DMS153 (cell line): ENCODE measurements at places on chromosomes 6 and 20.

GRCh38 chr6:5529015-5529414 lies 267.7 kb downstream of the FARS2 start:
- DNase-seq, result no peak

DNA sequence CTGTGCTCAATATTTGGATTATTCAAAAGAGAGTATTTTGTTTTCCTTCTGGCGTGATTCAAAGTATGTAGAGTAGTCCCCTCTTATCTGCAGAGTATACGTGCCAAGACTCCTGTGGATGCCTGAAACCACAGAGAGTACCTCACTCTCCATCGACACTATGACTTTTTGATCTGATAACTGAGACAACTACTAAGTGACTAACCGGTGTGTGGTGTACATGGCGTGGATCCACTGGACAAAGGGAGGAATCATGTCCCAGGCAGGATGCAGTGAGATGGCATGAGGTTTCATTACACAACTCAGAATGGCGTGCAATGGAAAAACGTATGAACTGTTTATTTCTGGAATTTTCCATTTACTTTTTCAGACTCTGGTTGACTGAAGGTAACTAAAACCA lies 112.2 kb upstream of the PDE7B start:
- no peak for DNase-seq

DNA sequence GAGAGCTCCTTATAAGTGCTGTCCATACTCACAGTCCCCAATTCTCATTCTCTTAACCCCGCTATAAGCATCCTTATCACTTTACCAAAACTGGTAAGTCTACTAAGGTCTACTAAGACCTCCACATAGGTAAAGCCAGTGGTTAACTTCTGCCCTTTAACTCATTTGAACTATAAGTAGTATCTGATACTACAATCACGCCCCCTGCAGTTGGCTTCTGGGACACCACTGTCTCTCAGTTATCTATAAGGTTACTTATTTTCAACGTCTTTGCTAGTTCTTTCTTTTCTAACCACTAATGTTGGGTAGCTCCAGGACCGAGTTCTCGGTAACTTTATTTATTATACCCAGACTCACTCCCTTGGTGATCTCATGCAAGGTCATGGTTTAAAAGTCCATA lies 142.6 kb downstream of the ARHGAP18 start:
- DNase-seq, result no peak

DNA sequence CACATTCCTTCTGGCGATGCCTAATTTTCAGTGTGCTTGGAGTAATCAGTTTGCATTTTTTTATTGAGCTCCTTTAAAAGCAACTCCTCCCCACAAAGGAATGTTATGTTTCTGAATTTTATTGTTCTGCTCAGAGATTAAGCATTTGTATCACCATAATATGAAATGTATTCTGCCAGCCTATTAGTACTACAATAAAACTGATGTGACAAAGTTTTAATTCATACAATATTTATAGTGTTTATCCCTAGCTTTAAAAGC lies 236.9 kb upstream of the ASCC3 start:
- DNase-seq, result no peak

- DNase-seq, result no peak
These were observed 81.2 kb downstream of the PREP start for GRCh38 chr6:105321728-105322127.

- peak; percentile 25 for DNase-seq
These were observed 149.1 kb downstream of the MTHFD1L start for GRCh38 chr6:151014404-151015100.

DNA sequence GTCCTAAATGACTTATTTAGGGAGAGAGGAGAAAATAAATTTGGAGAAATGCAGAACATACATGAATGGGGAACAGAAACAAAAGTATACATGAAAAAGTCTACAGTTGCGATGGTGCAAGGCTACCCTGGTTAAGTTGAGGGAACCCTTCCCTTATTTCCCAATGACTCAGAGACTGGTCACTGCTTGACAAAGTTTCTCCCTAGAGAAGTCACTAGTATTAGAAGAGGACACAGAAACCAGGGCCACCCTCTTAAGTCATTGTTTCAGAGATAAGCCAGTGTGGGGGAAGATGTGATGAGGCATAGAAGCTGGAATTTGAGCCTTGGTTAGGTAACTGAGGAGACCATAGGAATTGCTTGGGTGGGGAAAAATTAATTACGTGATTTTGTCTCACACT lies 24.4 kb upstream of the EDN1 start:
- no peak for DNase-seq

DNA sequence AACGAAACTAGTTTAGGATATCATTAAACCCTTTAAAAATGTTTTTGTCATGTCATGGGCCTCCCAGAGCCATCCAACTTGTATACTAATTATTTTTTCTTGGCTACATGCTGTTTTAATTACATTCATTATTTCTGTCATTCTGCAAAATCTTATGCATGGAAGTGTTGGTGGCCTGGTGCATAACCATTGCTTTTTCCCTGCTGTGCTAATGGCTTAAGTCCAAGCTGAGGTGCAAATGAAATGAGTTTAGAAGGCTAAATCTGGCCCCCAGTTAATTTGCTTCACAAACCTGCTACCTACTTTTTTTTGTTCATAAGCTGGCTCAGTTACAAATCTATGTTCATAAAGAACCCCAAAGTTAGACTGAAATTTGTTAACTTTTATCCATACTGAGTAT lies 1249.9 kb downstream of the EPHA7 start:
- DNase-seq, result no peak

DNA sequence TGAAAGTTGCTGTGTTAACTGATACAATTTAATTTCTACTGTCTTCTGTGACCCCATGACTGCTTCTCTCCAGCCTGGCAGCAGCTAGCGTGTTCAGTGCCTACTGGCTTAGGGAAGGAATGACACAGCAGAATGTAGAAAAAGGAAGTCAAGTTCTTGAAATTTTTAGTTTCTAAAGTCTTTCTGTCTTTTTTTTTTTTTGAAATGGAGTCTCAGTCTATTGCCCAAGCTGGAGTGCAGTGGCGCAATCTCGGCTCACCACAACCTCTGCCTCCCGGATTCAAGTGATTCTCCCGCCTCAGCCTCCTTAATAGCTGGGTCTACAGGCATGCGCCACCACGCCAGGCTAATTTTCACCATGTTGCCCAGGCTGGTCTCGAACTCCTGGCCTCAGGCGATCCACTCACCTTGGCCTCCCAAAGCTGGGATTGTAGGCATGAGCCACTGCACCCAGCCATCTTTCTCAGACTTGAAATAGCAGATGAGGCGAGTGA lies 39.3 kb downstream of the PCNA start:
- no peak for DNase-seq

GRCh38 chr6:122548820-122549219 lies 61.4 kb upstream of the PKIB start:
- no peak for DNase-seq

DNA sequence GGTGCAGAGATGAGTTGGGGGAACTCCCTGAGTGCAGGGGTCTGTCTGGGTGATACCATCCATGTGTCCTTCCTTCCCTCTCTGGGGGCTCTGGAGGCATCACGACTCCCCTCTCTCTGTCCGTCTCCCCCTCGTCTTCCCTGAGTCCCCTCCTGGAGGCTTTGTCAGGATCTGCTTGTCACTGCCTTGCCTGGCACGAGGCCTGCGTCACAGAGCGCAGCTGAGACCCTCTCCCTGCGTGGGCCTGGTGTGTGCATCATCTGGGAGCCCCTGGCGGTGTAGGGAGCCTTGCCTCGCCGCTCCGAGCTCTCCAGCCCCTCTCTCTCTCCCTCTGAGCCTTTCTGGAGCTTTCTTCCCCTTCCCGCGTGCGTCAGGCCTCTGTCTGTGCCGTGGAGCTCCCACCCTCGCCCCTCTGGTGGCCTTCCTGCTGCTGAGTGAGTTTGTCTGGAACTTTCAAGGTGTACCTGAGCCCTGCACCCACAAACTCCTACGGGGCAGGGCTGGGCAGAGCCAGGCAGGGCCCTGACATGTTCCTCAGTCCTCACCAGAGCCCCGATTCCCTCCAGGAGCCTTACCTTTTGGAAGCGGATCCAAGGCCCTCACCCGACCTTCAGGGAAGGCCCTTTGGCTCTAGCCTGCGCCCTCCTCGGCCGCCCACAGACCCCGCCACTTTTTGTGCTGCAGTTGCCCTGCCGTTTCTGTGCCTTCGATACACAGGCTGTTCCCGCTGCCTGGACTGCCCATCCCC lies 70.3 kb downstream of the SRC start:
- no peak for DNase-seq

DNA sequence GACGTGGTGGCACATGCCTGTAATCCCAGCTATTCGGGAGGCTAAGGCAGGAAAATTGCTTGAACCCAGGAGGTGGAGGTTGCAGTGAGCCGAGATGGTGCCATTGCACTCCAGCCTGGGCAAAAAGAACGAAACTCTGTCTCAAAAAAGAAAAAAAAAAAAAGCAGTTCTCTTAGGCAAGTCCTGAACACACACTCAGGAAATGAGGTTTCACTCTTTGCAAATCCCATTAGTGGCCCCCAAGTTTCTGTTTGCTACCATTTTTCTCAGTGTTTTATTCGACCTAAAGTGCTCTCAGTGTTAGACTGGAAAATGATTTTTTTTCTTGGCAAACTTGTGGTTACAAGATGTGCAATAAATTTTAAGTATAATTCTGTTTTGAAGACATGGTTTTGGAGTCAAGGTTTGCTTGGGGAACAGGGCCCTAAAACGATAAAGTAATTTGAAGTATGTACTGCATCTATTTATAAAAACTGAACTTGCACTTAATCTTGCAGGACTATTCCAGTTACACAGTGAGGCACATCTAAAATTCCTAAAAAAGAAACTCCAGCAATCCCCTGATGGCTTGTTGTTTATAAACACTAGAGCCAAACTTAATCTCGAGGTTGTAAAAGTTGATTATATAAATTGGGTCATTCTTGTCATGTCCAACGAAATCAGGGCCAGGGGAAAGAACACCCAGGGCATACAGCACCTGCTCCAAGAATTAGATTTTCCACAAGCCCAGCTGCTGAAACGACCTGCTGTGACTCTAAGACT lies 42.6 kb downstream of the MAP1LC3A start:
- no peak for DNase-seq
